Activated CD8-positive, alpha-beta memory T cell treated with anti-CD3 and anti-CD28 coated beads for 1 hour (primary cell): ENCODE measurements at places on chromosomes 12 and 14.

DNA sequence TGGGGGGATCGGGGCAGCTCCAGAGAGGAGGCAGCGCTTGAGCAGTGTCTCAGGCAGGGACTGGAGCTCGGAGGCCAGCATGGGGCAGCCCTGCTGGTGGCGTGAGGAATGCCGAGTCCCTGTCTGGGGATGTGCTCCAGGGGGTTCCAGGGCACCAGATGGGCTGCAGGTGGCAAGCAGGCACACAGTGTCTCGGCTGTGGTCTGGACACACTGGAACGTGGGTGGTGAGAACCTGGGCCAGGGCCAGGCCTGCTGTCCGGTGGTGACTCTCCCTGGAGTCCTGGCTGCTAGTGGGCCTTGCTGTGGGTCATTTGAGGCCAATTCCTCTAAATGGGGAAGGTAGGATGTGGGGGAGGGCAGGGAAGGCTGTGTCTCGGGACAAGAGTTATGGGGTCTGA lies 199.4 kb upstream of the RTL1 start:
- DNase-seq, result no peak

DNA sequence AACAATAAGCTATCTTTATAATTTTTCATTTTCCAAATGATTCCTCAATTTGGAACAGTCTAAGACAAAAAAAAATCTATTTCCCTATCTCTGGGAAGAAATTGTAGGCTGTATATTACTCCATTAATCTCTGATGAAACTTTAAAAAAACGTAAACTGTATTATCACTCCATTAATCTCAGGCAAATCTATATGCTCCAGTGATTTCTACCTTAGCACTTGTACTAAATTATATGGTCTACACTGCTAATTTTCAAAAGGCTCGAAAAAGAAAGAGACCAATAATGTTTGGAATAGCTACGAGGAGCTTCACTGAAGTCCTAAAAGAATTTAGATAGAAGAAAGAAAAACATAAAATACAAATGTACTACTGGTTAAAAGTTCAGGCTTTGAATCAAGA lies 19.7 kb downstream of the MED13L start:
- DNase-seq, result no peak

DNA sequence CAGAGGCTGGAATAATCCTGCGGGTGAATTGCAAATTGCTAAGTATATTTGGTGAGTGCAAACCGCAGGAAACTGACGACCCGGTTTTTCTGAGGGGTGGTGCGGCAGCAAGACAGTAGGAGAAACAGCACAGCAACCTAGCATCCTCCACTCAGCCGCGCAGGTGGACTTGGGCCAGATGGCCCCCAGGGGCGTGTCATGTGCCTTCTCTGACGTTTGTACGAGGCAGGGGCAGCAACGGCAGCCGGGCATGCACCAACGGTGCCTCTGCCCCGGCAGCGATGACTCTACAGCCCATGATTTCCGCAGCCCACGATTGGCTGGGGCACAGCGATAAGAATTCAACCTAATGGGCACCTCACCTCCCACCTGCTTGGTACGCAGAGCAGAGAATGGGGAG lies 11.1 kb upstream of the CLEC2A start:
- DNase-seq, result no peak

GRCh38 chr12:8951744-8952143 lies 2.3 kb upstream of the M6PR start:
- no peak for DNase-seq

DNA sequence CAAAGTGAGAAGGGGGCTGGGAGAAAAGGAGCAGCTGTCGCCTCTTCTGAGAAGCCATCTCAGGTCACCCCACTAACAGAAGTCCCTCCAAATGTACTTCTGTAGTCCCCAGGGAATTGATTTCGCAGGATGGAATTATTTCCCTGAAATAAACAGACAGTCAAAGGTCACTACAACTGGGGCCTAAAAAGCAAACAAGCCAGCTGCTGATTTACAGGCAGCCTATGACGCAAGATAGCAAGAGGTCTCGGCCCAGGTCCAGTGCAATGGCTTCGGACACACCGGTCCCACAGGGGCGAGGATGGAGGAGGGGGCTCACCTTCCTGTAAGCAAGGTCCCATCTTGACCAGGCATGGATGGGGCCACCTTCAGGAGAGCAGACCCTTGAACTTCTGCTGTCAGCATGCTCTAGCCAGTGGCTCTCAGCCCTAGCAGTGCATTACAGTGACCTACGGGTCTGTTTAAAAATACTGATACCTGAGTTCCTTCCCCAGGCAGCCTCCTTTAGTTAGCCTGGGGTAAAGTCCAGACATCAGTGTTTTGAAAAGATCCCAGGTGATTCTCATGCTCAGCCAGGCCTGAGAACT lies 18.1 kb downstream of the NUAK1 start:
- no peak for DNase-seq

GRCh38 chr12:32906399-32907165 lies 10.0 kb upstream of the PKP2 start:
- no peak for DNase-seq

- DNase-seq, result no peak
Observed at GRCh38 chr12:106704081-106704480, 70.4 kb upstream of the RIC8B start.

DNA sequence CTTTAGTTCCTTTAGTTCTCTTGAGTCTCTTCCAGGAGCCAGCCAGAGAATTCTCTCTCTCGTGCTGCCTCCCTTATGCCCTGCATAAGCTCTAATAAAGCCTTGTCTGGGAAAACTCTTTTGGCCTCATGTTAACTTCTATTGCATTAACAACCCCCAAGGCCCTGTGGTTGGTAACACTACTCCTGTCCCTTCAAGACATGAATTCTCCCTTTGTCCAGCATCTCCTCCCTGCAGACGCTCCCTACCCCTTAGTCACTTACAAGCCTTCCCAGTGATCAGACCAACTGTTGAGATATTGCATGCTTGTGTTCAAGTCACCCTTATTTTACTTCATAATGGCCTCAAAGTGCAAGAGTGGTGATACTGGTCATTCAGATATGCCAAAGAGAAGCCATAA lies 12.1 kb downstream of the LTBR start:
- DNase-seq, result no peak

DNA sequence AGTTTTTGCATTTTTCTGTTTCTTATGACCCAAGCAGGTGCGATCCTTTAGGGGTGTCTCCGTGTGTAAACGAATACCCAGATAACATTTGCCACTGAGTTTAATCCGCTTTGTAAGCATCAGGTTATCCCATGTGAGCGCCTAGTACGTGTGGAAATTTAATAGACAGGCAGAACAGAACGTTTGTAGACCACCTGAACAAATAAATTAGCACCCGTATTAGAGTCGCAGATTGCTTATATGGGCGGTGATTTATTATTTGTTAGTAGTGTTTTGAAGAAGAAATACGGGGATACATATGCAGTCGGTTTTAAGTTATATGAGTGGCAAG lies 325 bp downstream of the C12orf60 start:
- no peak for DNase-seq

GRCh38 chr12:98793121-98793520 lies 148.0 kb downstream of the APAF1 start:
- no peak for DNase-seq

DNA sequence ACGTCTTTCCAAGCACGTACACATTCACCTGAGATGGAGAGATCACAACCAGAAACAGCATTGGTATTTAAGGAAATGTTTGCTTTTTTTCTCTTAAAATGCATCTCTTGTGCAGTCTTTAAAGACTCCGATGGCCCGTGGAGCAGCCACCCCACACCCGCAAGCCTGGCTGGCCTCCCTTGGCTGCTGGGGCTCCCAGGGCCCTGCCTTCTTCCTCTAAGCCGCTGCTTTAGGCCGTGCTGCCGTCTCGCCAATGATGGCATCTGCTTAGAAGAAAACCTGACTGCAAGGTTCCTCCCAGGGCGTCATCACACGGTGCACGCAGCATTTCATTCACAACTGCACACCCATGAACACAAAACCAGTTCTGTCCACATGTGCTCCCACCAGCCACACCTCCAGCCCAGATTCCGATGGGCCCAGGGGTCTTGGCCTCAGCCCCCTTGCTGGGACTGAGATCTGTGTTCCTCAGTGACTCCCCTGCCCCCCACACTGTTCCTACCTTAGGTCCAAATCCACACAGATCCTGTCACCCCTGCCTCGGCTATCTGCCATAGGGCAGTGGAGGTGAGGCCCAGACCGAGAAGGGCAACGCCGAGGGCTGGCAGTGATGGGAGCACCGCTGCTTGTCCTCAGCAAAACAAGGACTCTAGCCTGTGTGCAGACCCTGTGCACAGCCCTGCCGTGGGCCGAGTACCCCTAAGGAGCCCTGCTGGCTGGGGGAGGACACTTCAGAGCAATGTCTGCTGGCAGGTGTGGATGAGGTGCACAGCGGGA lies 4.4 kb downstream of the BTBD6 start:
- no peak for DNase-seq

DNA sequence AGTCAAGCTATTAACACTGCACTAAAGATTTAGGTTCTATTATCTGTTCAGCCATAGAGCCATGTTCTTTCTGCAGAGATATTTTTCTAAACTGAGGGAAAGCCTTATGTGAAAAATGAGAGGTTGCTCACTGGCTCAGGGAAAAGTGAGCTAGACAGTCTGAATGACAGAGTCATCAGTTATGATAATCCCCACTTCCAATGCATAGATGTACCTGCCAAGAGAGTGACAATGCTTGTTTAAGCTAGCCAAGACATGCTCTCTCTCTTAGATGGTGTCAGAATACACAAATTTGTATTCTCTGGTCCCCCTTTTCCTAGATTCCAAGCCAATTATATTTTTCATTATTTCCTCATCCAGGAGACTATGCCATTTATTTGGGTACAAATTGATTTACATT lies 176.9 kb upstream of the FRMD6 start:
- no peak for DNase-seq

- DNase-seq, result no peak
Observed at GRCh38 chr12:54587315-54587873, 1.1 kb downstream of the PPP1R1A start.

DNA sequence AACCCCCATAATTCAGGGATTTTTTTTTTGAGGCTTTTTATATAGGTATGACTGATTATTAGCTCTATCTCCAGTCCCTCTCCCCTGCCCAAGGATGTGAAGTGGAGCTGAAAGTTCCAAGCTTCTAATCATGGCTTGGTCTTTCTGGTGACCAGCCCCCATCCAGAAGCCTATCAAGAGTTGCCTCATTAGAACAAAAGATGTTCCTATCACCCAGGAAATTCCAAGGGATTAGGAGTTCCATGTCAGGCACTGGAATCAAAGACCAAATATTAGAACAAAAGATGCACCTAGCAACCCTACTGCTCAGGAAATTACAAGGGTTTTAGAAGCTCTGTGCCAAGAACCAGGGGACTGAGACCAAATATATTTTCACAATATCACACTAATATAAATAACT lies 29.9 kb downstream of the LRP6 start:
- no peak for DNase-seq

DNA sequence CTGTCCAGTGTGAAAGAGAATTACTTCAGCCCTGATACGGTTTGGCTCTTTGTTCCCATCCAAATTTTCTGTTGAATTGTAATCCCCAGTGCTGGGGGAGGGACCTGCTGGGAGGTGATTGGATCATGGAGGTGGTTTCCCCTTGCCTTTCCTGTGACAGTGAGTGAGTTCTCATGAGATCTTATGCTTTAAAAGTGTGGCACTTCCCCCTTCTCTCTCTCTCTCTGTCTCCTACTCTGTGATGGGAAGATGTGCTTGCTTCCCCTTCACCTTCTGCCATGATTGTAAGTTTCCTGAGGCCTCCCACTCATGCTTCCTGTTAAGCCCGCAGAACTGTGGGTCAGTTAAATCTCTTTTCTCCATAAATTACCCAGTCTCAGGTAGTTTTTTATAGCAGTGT lies 5.5 kb upstream of the SLC15A5 start:
- DNase-seq, result no peak

GRCh38 chr12:126784328-126784921 lies 1482.5 kb upstream of the TMEM132C start:
- no peak for DNase-seq

DNA sequence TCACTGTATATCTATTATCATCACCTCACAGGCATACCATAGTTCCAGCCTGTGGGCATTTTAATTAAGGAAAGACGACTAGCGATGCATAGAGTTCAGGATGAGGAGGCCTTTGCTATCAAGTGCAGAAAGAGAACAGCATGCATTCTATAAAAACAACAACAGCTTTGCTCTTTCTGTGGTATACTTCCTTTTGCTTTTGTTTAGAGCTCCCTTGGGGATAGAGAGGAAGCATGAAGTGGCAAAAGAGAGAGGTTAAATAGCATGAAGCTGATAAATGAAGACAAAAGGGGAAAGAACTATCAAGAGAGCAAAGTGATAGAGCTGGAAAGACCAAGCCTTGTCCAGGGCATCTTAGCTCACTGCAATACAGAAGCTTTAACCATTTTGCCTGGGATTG lies 23.5 kb downstream of the IFNG-AS1 start:
- DNase-seq, result no peak

- no peak for DNase-seq
Observed at GRCh38 chr12:10952645-10953044, 13.6 kb upstream of the TAS2R14 start.

DNA sequence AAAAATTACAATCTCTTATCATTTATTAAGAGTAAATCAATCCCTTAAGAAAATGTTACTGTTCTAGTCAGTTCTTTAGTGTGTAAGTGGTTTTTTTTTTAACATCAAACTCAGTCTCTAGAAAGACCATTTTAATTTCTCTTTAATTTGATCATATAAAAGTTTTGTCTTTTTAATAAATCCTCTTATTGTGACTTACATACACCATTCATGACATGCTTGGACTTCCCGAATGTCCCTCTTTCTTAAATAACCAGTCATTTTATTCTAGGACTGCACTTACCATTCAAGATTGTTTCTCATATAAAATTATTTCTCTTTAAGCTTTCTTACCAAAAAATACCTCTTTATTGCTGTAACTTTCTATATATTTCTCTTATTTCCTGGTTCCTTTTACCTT lies 60.8 kb upstream of the EVL start:
- DNase-seq, result no peak

DNA sequence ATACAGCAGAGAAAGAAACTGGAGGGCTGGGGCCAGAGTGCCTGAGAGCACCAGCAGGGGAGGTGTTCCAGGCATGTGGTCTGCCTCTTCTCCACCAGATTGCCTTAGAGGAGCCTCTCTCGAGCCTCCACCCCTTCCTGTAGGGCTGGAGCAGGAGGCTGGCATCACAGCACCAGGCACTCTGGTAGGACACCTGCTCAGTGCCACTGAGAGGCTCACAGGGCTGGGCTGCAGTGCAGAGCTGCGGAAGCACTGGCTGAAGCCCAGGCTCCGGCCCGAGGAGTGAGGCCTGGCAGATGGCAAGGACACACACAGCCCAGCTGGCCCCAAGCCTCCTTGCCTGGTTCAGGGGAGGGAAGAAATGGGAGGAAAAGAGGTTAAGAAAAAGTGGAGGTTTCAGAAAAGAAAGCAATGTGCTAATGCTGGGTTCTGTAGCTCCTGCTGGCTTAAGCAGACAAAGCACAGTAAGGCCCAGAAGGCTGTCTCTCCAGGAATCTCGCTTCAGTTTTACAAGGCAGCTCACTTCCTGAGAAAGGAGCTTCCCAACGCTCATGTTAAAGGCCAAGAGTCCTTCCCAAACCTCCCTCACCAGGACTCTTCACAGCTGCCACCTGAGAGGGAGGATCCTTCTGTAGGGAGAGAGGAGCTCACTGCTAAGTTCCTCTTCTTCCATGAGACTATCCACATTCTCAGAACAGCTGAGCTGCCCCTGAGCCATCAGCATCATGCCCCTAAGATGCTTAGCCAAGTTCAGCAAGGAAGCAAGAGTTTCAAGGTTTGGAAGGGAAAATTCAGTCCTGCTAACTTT lies 23.8 kb downstream of the SPTB start:
- no peak for DNase-seq
